ENCODE measurements at places on chromosomes 4 and X. TPM values are rescaled to one million over a fixed set of nuclear protein-coding genes. Genes with fewer than 3 reads are reported as not detected.

LRRC66 gene
- total RNA-seq: 0.09 TPM

- DNase-seq: no peak
Measured at GRCh38 chr4:39047681-39048080, 14.4 kb upstream of the KLHL5 start.

DNA sequence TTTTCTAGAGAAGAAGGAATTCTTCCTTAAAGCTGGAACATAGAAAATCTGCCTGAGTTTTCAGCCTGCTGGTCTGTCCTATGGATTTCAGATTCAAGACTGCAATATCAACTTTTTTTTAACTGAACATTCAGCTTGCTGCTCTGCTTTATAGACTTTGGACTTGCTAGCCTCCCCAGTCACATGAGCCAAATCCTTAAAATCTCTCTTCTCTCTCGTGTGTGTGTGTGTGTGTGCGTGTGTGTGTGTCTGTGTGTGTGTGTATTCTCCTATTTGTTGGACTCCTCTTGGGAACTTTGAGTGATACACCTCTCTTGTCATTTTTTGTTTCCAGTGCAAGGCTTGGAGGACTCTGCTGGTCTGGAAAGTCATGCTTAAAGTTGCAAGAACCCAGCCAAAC is 6.8 kb upstream of the TBC1D19 start:
- no peak for DNase-seq

- peak; percentile 63 for DNase-seq
Measured at GRCh38 chr4:1347410-1347864, 429 bp downstream of the UVSSA start.

GRCh38 chr4:41525129-41525528 is 12.8 kb upstream of the LIMCH1 start:
- DNase-seq: no peak

GRCh38 chr4:7402526-7402925 is 32.2 kb downstream of the PSAPL1 start:
- DNase-seq: no peak

Data from activated CD8-positive, alpha-beta T cell treated with anti-CD3 and anti-CD28 coated beads for 36 hours (primary cell).